Fibroblast of skin of right quadriceps (primary cell): ENCODE measurements at places on chromosomes 7 and 10.

- no peak for DNase-seq
Measured at GRCh38 chr10:79335470-79336235, 11.6 kb upstream of the PPIF start.

GRCh38 chr7:23981314-23981713 lies 271.3 kb downstream of the STK31 start:
- no peak for DNase-seq

- no peak for DNase-seq
Measured at GRCh38 chr7:35657125-35657524, 37.8 kb downstream of the HERPUD2 start.

DNA sequence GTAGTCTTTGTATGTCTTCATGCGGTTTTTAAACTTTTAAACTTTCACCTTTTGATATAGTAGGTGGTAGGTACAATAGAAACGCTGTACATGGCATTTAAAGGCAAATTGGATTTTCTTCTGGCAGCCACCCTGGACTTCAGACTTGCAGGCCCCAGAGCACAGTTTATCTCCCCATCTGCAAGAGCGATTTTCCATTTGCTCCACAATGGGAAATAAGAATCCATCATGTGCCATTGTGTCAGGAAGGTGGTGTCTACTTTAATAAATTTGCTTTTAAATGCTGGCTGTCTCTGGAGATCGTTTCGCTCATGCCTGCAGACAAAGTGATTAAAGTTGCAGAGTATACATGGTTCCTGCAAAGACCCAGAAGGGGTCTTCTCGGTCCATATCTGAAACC lies 38.9 kb downstream of the UNC5B start:
- DNase-seq: no peak

GRCh38 chr10:110571093-110571743 lies 3.7 kb downstream of the SMC3 start:
- no peak for DNase-seq

GRCh38 chr7:44557485-44557884 lies 16.2 kb downstream of the DDX56 start:
- DNase-seq: no peak

DNA sequence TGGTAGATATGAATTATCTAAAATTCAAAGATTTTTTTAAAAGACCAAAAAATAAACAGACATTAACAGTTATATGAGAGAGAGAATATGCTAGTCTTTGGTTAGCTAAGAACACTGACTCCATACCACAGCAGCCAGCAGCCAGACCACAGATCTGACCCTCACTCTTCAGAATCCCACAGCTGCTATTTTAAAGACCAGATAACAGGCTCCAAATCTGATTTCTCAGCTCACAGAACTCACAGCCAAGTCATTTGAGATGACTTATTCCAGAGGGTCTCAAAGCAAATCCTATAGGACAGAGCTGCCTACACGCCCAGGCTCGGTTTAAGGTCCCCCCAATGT lies 20.4 kb downstream of the NUDCD3 start:
- no peak for DNase-seq

DNA sequence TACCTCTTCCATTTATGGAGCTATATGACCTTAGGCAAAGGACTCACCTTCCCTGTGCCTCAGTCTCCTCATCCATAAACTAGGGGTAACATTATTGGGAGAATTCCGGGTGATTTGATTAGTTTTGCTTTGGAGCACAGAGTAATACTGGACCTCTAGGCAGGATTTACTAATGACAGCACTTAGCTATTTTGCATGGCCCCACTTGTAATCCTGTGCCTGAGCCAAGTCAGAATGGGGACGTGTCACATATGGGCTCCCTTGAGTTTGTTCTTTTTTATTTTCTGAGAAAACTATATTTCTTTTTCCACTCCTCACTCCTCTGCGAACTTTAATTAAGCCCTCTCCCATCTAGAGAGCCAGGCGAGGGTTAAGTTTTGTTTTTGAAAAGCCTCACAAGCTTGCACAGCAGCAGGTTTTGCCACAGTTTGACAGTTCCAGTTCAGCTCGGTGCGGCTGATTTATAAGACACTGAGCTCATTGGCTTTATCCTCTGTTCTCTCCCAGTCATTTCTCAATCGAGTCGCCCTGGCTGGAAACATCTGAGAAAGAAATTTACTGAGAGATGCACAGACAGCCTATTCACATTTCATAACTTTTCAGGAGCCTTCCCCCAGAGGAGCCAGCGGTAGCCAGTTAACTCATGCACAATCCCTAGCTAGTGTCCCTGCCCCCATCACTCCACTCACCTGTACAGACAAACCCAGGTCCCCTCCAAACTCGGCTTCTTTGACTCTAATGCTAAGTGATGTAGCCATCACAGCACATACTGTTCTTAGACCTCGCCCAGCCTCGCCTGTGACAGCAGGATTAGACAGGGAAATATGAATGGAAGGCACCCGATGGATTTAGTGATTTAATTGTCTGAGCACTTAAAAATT lies 441.9 kb upstream of the NPVF start:
- peak; percentile 39 for DNase-seq

GRCh38 chr10:99920486-99920885 lies 89.3 kb downstream of the DNMBP start:
- DNase-seq: no peak

DNA sequence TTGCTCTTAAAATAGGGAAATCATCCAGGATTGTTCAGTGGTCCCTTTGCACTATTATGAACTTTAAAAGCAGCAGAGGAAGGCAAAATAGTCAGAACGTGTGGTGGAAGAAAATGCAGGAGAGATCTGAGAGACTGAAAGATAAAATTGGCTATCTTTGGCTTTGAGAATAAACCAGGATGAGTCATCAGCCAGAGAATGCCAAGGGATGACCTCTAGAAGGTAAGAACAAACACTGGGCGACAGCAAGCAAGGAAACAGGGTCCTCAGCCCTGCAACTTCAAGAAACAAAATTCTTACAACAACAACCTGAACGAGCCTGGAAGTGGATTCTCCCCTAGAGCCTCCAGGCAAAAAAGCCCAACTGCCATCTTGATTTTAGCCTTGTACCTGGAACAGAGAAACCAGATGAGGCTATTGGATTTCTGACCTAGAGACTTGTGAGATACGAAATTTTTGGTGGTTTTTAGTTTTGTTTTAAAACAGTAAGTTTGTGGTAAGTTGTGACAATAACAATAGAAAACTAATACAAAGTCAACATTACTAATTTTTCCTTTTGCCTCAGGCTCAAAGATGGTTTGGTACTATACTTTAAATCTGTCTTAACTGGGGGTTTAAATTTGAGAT lies 130.2 kb upstream of the CNTNAP2 start:
- no peak for DNase-seq

DNA sequence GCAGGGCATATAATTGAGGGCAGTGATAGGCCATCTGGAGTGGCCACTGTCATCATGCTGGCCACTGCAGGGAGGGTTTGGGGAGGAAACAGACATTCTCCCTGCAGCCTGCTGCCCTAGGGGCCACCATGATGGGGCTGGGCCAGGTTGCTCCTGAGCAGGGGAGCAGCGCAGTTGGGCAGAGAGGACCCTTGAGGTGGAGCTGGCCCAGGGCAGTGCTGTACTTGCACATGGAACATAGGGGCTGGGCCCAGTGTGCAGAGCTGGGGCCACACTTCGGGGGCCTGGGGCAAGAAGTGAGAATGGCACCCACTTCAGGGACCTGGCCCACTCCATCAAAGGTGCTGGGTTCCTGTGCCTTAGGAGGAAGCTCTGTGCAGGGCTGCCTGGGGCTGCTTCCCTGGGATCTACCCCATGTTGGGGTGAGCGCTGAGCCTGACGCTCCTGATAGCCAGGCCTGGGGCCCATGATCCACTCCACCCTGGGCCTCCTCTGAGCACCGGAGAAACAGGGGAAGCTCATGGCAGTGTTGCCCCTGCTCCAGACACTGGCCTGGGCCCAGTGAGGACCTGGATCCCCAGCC lies 21.3 kb upstream of the NUB1 start:
- DNase-seq: no peak

DNA sequence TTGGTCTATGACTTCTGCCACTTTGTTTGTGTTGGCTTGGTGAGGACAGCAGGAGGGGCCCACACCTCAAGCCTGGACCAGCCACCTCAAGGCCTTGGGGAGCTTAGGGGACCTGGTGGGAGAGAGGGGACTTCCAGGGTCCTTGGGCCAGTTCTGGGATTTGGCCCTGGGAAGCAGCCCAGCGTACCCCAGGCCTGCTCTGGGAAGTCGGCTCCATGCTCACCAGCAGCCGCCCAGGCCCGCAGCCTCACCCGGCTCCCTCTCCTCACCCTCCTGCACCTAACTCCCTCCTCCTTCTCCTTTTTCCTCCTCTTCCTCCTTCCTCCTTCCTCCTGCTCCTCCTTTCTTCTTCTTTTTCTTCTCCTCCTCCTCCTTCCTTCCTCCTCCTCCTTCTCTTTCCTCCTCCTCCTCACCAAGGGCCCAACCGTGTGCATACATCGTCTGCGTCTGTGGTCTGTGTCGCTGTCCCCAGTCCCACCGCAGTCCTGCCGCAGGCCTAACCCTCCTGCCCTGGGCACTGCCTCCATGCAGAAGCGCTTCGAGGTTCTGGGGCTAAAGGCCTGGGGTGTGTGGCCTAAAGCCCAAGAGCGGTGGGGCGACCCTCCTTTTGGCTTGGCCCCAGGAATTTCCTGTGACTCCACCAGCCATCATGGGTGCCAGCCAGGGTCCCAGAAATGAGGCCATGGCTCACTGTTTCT lies 5.3 kb downstream of the EN2 start:
- no peak for DNase-seq

- no peak for DNase-seq
Measured at GRCh38 chr10:124037784-124038183, 55.6 kb downstream of the CHST15 start.

DNA sequence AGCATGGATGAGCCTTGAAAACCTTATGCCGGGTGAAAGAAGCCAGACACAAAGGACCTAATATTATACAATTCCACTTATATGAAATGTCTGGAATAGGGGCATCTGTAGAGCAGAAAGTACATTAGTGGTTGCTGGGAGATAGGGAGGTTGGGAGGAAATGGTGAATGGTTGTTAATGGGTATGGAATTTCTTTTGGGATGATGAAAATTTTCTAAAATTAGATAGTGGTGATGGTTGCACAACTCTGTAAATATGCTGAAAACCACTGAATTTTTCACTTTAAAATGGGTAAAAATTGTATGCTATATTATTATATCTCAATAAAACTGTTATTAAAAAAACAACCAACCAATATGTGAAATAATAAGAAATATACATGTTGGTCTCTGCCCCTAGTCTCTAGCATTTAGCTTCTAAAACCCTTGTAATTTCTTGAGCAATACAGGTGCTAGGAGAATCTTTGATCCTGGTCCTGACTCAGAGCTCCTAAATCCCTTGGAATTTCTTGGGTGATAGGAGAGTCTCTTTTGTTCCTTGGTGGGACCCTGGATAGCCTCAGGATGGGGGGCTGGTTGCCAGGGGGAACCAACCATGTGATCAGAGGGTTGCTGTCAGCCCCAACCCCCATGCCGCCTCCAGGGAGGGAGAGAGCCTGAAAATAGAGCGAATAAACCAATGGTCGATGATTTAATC lies 64.0 kb downstream of the TACR2 start:
- DNase-seq: peak; percentile 87

DNA sequence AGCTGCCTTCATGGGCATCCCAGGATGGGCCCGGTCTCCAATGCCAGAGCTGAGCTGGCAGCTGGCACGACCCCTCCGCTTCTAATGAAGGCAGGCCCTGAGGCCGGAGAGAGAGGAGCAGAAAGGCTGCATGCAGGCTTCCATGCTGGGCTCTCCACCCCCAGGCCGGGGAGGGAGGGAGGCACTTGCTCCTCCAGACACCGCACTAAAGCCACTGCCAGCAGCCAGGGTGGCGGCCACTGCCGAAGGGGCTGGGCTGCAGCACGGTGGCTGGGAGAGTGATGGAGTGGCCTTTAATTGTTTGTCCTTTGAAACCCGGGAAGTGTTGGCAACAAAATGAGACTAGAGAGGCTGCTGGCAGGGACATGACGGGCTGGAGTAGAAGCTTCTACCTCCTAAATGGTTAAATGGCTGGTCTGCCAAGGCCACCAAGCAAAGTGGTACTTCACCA lies 236.5 kb downstream of the SKAP2 start:
- DNase-seq: no peak

GRCh38 chr7:90383861-90384260 lies 19.4 kb upstream of the CLDN12 start:
- peak; percentile 68 for DNase-seq

- no peak for DNase-seq
Measured at GRCh38 chr7:123022576-123022975, 27.1 kb upstream of the TAS2R16 start.

DNA sequence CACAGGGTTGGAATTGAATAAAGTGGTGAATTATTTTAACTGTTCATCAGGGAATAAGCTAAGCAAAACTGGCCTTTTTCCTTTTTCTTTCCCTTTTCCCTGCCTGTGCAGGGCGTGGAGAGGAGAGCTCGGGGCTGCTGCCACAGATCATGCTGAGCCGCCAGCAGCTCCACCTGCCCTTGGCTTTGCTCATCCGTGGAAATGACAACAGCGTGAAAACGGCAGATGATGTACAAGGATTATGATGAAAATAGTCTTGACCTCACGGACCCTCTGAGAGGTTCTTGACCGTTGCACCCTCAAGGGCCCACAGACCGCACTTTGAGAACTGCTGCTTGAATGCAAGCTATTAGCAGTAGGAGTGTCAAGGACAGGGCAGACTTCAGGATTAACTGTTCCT lies 10.6 kb downstream of the PPP2R2D start:
- no peak for DNase-seq

- DNase-seq: peak; percentile 20
Measured at GRCh38 chr7:116525298-116525912, 569 bp downstream of the CAV1 start.

DNA sequence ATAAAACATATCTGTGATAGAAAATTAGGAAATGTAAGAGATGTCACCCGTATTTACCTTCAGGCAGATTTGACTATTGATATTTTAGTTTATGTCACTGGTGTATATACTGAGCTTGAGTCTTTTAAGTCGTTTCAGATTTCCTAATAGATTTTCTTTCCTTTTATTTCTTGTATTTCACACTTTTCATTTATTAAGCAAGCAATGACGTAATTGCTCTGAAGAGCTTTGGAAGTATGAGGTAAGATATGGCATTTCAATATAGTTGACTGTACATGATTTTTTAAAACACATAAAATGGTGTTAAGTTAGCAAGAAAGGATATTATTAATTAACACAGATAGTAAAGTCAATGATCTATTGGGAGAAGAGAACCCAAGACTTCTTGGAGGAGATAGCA lies 652.6 kb downstream of the SORCS1 start:
- DNase-seq: no peak

DNA sequence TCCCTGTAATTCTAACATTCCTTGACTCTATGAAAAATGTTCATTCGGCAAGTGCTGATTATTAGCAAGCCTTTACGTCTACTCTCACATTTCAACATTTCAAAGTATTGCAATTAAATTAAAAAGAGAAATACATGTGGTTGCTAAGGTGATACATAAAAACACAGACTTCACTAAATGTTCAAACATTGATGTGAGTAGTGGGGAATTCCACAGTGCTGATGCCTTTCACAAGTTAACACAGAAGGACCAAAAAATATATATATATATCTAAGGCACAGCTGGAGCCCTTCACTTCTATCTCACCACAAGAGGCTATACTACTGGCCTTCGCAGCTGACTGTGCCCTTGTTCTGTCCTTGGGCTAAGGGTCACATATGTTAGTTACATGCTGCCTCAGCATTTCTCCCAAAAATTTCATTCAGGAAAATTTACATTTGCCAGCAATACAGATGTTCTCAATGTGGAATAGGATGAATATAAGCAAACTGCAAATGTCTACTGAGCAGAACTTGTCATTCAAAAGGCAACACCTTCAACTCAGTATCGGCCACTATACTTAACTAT lies 13.9 kb downstream of the CTTNBP2 start:
- DNase-seq: no peak

- peak; percentile 87 for DNase-seq
Measured at GRCh38 chr10:77386838-77387237, 250.8 kb downstream of the KCNMA1 start.
